ENCODE measurements at places on chromosomes 16 and 17.

DNA sequence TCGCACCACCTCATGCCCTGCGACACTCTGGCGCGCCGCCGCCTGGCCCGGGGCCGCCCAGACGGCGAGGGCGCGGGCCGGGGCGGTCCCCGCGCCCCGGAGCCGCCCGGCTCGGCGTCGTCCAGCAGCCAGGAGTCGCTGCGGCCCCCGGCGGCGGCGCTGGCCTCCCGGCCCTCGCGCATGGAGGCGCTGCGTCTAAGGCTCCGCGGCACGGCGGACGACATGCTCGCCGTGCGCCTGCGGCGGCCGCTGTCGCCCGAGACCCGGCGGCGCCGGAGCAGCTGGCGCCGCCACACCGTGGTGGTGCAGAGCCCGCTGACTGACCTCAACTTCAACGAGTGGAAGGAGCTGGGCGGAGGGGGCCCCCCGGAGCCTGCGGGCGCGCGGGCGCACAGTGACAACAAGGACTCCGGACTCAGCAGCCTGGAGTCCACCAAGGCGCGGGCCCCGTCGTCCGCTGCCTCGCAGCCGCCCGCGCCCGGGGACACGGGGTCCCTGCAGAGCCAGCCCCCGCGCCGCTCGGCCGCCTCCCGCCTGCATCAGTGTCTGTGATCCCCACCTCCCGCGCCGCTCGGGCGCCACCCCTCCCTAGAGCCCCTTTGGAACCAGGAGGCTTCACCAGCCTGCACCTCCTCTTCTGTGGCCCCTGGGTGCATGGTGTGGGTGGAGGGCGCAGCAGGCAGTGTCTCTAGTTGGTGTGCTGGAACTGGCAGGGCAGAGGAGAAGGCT is 82.3 kb downstream of the ARHGAP23 start:
- no peak for DNase-seq

- DNase-seq = no peak
These were observed 23.9 kb upstream of the CCL1 start for GRCh38 chr17:34386697-34387550.

GRCh38 chr17:54749157-54749556 is 151.5 kb upstream of the TOM1L1 start:
- DNase-seq = no peak

DNA sequence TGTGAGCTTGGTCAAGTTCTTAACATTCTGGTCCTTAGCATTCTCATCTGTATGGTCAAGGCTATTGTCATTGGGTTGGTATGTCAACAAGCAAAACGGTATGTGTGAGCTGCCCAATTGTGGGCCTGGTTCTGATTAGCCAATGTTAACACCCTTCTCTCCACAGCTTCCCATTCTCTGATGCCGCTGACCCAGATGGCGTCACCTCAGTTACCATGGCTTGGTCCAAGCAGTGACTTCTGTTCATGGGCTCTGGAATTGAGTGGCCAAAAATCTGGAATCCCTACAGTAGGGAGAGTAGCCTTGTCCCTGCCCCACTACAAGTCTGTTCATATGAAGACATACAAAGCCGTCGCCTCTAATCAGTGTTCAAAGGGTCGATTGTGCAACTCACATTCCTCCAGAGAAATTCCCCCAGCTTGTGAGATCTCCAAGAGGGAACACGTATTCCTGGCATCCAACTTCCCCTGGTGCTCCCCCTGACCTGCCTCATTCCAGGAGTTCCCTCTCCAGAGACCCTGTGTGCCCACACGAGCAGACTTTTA is 15.8 kb downstream of the TMEM98 start:
- DNase-seq = no peak
